NCI-H524 treated with DMSO at 0.1 percent for 48 hours (cell line): ENCODE measurements at places on chromosomes 7 and 10.

DNA sequence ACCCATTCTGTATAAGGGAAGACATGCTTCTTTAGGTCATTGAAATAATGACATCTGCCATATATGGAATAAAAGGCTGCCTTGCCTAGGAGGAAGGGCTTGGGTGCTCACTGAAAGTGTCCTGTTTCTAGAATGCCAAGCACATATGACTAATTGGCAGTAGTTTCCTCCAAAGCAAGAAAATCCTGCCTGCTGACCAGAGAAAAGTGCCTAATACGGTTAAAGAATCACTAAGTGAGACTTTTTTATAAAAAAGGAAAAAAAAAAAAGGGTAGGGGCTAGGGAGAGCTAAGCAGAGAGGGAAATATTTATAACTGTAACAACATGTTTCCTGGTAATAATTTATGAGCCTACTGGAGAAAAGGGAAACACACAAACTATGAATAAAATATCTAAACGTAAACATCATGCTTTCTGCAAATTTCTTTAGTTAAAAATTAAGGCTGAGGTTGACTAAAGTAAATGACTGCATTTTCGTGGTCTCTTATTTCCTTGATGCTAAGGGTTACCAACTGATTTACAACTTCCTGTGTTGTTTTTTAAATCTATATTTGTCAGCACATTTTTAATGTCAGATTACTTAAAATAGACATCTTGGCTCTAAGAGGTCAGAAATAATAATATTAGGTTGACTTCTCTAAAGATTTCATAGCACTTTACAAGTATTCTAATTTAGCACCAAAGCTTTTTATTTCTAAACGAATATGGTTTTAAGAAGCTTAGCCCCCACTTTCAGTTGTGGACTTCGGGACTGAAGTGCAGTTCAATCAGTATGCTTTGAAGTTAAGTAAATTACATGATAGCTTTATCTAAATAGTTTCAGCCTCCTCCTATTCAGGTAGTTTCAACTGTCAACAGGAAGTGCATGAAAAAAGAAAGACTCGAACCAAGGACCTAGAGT is 89.6 kb downstream of the CABCOCO1 start:
- no peak for DNase-seq

DNA sequence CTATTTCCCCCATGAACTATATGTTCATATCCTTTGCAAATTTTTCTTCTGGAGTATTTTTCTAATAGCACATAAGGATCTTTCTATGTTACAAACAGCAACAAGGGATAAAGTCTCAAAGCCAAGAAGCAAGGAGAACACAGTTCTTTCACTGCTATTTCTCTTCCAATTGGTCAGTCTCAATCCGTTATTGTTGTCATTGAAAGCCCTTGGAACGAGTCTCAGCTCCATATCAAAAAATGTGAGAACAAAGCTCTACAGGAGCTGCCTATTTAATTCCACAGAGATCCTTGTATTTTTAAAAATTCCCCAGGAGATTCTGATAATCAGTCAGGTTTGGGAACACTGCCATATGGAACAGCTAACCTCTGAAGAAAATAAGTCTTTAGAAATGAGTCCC is 15.7 kb downstream of the SLC35B4 start:
- no peak for DNase-seq

- no peak for DNase-seq
Measured at GRCh38 chr10:131129544-131129943, 182.0 kb downstream of the TCERG1L start.

- no peak for DNase-seq
Measured at GRCh38 chr10:93147281-93147680, 73.6 kb downstream of the CYP26A1 start.

DNA sequence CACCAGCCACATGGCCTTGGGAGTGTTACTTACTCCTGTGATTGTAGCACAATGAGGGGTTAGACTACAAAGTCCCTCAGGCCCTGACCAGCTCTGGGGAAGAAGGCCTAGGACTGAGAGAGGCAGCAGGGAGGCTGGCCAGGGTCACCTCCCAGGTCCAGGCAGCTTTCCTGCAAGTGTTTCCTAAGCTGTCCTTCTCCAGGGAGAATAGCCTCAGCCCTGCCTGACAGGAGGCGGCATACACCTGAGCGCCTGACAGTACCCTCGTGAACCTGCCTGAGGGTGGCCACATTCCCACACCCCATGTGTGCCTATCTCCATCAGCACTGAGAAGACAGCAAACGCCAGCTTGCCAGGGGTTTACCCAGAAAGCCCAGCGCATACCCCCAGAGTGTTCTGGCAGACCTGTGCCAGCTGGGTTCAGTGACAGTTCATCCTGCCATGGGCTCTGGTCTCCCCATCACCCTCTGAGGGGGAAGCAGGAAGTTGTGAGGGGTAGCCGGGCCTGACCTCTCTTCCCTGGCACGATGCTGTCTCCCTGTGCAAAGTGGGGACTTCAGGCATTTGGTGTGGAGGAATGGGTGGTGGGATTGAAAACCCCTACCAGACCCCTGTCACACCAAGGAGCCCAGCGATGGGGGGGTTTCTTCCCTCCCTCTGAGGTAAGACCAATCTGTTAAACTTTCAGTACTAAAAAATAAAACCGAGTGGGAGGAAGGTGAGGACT is 56.3 kb upstream of the CAMK2B start:
- DNase-seq: no peak

DNA sequence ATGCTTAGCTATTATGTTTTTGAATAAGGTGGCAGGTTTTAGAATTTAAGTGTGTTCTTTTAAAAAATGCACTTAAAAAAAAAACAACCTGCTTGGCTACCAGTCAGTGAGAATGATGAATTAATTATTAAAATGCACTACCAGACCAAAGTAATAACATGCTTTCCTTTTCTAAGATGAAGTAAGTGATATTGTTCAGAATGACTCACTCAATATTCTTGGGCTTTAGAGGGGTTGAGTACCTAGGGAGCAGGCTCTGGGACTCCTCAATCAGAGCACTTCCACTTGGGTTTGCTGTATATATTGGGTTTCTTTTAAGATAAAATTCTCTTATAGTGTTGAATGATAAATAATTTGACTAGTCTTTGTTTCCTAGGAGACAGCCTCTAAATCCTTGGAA is 8.6 kb downstream of the STAM start:
- no peak for DNase-seq

DNA sequence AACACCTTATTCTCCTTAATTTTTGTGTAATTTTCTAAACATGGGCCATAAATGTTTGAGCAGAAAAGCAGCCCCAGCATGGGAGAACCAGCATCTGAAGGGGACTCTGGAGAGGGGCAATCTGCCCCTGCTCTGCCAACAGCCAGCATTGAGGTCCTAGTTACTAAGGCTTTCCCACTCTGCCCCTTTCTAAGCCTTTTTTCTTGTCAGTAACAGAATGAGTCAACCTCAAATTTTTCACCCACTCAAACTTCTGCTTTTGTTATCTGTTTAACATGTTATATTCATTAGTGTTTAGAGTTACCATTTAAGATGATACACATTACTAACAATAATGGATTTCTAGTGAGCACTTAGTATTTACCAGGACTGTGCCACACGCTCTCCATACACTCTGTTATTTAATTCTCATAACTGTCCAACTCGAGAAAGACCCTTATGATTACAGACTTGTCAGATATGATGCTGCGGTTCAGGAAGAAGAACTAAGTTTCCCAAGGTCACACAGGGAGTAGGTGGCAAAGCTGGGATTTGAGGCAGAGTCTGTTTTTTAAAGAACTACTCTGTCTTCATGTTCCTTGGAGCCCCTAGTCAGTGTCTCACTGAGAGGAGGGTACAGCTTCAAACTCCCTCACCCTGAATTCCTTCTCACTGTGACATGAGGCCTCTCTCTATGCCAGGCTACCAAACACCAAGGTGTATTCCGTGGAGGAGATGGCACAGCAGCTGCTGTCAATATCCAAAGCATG is 19.9 kb upstream of the GPAM start:
- DNase-seq: no peak

- no peak for DNase-seq
Measured at GRCh38 chr10:114026189-114027040, 17.3 kb upstream of the ADRB1 start.

GRCh38 chr7:71787513-71787912 is 624.6 kb downstream of the CALN1 start:
- no peak for DNase-seq

GRCh38 chr10:27364028-27364427 is 123.4 kb upstream of the ACBD5 start:
- no peak for DNase-seq

DNA sequence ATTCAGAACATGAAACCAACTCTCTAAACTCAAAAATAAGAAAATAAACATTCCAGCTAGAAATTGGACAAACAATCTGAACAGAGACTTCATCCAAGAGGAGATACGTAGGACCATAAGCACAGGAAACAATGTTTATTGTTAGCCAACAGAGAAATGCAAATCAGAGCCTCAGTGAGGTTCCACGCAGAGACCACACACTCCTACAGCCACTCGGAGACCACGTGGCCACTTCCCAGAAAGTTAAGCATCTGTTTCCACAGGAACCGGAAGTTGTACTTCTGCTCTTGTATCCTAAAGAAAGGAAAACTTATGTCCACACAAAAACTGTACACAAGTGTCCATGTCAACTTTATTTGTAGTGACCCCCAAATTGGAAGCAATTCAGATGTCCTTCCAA is 214.8 kb downstream of the MGMT start:
- no peak for DNase-seq
